ENCODE measurements at places on chromosomes 3 and 15. TPM values are rescaled to one million over a fixed set of nuclear protein-coding genes. Genes with fewer than 3 reads are reported as not detected.

The DPPA4 gene
- 0.27 TPM for total RNA-seq

The PARP15 gene
- total RNA-seq, result 0.12 TPM

The CRYGS gene
- total RNA-seq, result 4.3 TPM

GRCh38 chr3:152197937-152198336 lies 70.8 kb upstream of the MBNL1 start:
- H3K4me3 ChIP-seq, result no peak overlapping the region
- H3K27me3 ChIP-seq, result no peaks in the 10 kb centered on the region
- no peaks in the 10 kb centered on the region for H3K36me3 ChIP-seq

GRCh38 chr3:129139911-129140310 lies 18.3 kb upstream of the RAB43 start:
- no peak overlapping the region for H3K4me3 ChIP-seq
- peaks cover 19% of the 10 kb centered on the region for H3K36me3 ChIP-seq
- DNase-seq, result no peak
- H3K27me3 ChIP-seq, result no peaks in the 10 kb centered on the region

- no peak overlapping the region for H3K27ac ChIP-seq
- no peak overlapping the region for H3K4me3 ChIP-seq
- no peak for DNase-seq
- H3K27me3 ChIP-seq, result no peaks in the 10 kb centered on the region
- no peaks in the 10 kb centered on the region for H3K36me3 ChIP-seq
Measured at GRCh38 chr3:186237915-186238314, 124.1 kb downstream of the DGKG start.

DNA sequence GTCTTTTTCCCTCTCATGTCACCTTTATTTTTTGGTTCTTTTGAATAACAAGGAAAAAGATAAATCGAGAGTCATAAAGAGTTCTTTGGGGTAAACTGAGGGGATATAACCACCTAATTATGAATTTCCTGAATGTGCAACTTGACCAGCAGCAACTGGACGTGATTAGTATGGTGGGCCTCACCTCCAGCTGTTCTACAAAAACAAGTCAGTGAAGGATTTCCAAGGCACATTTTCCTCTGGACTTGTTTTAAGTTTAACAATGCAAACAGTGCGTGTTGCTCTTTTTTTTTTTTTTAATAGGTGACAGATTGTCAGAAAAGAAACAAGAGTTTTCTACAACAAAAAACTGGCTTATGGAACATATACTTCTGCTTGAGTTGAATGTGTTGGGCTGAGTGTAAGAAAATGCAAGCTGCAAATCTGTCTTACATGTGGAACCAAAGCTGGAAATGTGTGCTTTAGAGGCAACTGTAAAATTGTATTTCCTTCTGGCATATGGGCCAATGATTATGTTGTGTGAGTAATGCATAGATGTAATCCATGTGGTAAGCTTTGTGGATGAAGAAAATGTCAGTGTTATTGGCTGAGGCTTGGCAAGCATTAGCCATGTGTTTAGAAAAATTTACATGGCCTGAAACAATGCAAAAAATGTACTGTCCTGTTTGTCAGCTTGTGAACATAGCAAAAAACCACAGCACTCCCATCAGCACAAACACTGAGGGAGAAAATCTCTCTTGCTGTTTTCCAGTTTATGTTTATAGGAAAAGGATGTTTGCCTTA lies 44.5 kb upstream of the FNDC3B start:
- no peaks in the 10 kb centered on the region for H3K36me3 ChIP-seq
- H3K27ac ChIP-seq, result no peak overlapping the region
- no peak overlapping the region for H3K4me3 ChIP-seq
- no peaks in the 10 kb centered on the region for H3K4me1 ChIP-seq

DNA sequence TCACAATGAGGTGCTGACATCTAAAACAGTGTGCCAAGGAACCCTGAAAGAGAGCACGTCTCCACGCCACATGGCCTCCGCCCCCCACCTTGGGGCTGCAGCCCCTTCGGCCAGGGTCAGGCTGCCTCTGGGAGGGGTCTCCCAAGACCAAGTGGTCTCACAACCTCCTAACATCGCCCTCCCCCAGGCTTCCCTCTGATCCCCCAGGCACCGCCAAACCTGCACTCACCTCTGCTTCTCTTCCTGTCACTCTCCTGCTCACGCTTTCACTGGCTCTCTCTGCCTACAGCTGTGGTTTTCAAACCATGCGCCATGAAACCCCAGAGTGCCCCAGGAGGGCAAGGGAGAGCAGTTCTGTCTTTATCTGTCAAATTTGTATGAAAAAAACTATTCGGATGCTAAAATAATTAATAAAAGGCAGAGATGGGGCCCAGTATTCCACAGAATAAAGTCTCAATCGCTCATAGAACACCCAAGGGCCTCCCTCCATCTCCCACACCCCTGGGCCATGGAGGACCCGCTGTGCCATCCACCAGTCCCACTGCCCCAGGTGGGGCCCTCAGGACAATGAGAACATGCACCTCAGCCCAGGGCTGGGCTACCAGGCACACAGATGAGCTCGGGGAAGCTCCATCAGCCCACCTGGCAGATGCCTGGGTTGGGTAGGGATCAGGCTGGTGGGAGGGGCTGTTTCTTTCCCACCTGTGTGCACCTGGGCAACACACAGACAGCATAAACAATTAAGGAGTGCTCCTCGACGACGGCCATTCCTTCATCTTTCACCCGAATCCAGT lies 21.5 kb downstream of the CYFIP1 start:
- no peaks in the 10 kb centered on the region for H3K27me3 ChIP-seq
- no peaks in the 10 kb centered on the region for H3K36me3 ChIP-seq
- H3K4me1 ChIP-seq, result no peaks in the 10 kb centered on the region
- no peak for DNase-seq

GRCh38 chr3:197456261-197457091 lies 99.3 kb downstream of the BDH1 start:
- peak overlapping the region; percentile 72 for H3K27ac ChIP-seq
- H3K27me3 ChIP-seq, result no peaks in the 10 kb centered on the region
- H3K4me1 ChIP-seq, result 0 out of 2 replicates have a peak, but pooled peaks cover 4% of the 10 kb centered on the region
- H3K36me3 ChIP-seq, result no peaks in the 10 kb centered on the region
- peak overlapping the region; percentile 81 for H3K4me3 ChIP-seq

GRCh38 chr15:47460795-47461573 lies 256.3 kb upstream of the SEMA6D start:
- H3K27ac ChIP-seq, result no peak overlapping the region
- no peak for DNase-seq
- H3K4me1 ChIP-seq, result no peaks in the 10 kb centered on the region
- no peak overlapping the region for H3K4me3 ChIP-seq
